Cerebellum (tissue), 4 donors: ENCODE measurements at places on chromosomes 2 and 18.
A peak's percentile ranks its signal among the peaks of the same experiment; 100 is the strongest.

DNA sequence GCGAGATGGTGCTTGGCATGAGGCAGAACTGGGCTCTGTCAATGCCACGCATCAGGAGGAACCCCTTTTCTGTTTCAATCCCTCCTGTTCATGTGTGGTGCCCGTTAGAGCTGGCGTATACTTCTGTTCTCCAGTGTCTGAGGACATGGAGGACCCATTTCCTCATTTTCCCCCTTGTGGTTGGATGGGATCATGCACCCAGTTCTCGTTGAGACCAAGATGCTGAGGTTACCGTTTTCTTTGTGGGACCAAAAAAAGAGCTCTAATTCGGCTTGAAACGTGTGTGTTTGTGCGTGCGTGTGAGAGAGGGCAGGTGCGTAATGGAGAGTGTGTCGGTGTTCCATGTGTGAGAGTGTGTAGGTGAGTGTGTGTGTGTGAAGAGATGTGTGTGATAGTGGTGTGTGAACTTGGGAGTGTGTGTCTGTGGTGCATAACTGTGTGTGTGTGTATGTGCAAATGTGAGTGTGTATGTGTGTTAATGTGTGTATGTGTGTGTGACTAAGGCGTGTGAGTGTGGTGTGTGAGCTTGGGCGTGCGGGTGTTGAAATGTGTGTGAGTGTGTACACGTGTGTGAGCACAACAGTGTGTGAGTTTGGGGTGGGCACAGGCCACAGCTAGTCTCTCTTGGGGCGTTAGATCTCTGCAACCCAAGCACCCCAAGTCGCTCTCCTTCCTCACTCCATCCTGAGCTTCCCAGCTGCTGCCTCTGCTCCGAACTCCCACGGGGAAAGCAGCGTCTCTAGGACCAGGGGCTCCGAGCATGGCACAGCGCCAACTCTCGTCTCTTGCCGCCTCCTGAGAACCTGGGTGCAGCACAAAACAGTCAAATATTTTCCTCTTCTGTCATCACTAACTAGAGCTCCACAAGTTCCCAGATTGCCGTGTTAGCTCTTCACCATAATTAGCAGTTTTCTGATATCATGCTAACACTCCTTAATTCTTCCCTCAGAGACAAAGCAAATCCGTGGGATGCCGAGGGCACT lies 75.8 kb downstream of the LONRF2 start:
- no peak for DNase-seq

GRCh38 chr2:109683452-109683851 lies 69.3 kb downstream of the SOWAHC start:
- DNase-seq: no peak

DNA sequence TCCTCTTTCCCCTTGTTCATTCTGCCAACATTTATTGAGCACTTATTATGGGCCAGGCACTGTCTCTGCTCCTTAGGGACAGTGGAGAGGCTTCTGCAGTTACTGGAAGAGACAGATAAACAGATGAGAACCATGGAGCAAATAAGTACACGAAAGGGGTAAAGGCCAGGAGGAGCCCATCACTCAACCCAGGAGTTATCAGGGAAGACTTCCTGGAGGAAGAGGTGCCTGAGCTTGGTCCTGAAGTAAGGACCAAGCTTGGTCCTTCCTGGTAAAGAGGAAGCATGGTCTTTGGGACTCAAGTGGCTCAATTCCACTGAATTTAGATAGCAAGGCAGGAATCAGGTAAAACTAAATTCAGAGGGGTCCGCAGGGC lies 1.7 kb downstream of the ACTG2 start:
- DNase-seq: no peak

- peak; percentile 46 for DNase-seq
Observed at GRCh38 chr2:75655861-75656260, 9.3 kb downstream of the MRPL19 start.

- peak; percentile 62 for DNase-seq
Observed at GRCh38 chr2:26088038-26088643, 54.3 kb downstream of the RAB10 start.

DNA sequence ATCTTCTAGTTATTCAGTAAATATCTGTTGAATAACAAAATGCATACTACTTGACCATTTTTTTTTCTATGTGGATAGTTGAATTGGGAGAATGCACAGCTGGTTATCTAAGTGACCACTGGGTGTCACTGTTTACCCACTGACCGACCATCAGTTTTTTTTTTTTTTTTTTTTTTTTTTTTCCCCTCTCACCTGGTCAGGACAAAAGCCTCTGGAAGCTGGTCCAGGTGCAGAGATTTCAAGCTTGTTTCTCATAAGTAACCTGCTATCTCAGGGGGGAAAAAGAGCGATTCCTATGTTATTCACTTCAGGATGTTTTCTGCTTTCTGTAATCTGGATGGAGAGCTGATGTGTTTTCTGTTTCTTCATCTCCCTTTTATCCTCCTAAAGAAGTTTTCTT lies 256.0 kb downstream of the DCDC2C start:
- peak; percentile 20 for DNase-seq

GRCh38 chr2:153068915-153069314 lies 350.5 kb downstream of the ARL6IP6 start:
- DNase-seq: no peak
